ENCODE measurements at places on chromosomes 5 and 9. TPM values are rescaled to one million over a fixed set of nuclear protein-coding genes. Genes with fewer than 3 reads are reported as not detected.

- peak overlapping the region; percentile 37 for H3K27ac ChIP-seq
- peaks cover 39% of the 10 kb centered on the region for H3K4me1 ChIP-seq
- DNase-seq: peak; percentile 40
- no peaks in the 10 kb centered on the region for H3K27me3 ChIP-seq
- H3K4me3 ChIP-seq: peak overlapping the region; percentile 19
Observed at GRCh38 chr5:160450164-160450932, 28.7 kb downstream of the PTTG1 start.

Gene RORB
- total RNA-seq: 0.05 TPM

- peaks cover 69% of the 10 kb centered on the region for H3K4me1 ChIP-seq
- no peaks in the 10 kb centered on the region for H3K27me3 ChIP-seq
- DNase-seq: peak; percentile 75
Observed at GRCh38 chr5:119367502-119368237, 11.9 kb downstream of the TNFAIP8 start.

- no peak overlapping the region for H3K4me3 ChIP-seq
- H3K4me1 ChIP-seq: no peaks in the 10 kb centered on the region
- no peak for DNase-seq
- no peak overlapping the region for H3K27ac ChIP-seq
Observed at GRCh38 chr9:116809656-116810055, 122.6 kb downstream of the TRIM32 start.

GRCh38 chr5:78541086-78541654 is 107.4 kb downstream of the LHFPL2 start:
- H3K27me3 ChIP-seq: peaks cover 7% of the 10 kb centered on the region
- H3K36me3 ChIP-seq: no peaks in the 10 kb centered on the region

DNA sequence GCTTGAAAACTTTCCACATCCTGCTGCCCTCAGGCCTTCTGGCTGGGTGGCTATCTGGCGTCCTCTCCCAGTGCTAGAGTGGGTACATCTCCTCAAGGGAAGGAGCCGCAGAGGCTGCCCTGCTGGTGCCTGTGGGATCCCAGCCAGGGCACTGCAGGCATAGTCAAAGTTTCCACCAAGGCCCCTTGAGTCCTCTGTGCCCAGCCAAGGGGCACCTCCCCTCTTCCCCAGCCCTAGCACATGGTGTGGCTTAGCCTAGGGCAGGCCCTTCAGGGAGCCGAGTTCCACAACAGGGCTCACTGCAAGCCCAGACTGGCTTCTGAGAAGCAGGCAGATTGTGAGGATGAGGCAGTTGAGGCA is 103.2 kb downstream of the RGS3 start:
- peaks cover 5% of the 10 kb centered on the region for H3K36me3 ChIP-seq
- no peak for DNase-seq
- H3K27me3 ChIP-seq: no peaks in the 10 kb centered on the region
- no peak overlapping the region for H3K4me3 ChIP-seq
- H3K4me1 ChIP-seq: peaks cover 23% of the 10 kb centered on the region
- H3K27ac ChIP-seq: no peak overlapping the region

DNA sequence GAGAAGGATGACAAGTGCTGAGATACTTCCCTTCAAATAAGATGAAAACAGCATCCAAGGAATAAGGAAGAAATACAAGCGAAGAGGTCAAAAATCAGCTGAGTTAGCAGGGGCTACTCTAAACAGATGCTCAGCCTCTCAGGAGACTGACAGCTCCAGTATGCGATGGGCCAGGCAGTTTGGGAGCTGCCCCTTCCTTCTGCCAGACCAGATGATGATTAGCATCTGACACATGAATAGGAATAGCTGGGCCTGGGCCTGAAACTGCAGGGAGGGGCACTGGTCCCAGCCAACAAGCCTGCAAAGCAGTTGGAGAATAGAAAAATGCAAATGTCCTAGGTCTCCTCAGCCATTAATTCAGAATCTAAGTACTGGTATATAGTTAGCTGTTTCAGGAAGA is 13.1 kb upstream of the MAP3K1 start:
- no peak for DNase-seq
- H3K27me3 ChIP-seq: peaks cover 20% of the 10 kb centered on the region
- no peak overlapping the region for H3K4me3 ChIP-seq
- H3K27ac ChIP-seq: no peak overlapping the region
- no peaks in the 10 kb centered on the region for H3K36me3 ChIP-seq

DNA sequence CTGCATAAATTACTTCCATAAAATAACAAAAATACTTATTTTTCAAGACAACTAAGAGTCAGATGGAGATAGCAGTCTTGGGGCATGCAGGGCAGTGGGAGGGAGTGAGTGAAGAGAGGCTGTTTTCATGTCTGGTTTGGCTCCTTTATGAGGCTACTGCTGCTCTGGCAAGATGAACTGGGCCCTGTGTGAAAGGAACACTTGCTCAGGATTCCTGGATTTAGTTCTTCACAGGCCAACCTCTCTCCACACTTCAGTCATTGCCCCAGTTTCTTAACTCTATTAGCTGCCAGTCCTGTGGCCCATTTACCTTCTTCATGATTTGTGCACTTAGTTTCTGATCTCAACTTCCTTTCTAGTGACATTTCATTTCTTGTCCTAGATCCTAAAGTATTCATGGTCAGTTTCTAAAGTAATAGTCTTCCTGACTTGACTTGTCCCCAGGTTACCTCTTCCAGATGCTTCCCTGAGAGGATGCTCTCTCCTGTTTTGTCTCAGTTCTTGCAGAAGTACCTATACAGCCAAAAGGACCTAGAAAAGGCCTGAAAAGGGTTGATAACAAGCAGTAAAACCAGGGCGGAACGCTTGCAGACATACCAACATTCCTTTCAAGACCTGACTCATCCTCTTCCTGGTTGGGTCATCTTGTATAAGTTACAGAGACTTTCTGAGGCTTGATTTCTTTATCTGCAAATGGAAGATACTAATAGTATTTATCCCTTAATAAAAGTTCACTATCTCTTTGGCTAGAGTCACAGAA is 77.0 kb upstream of the ZFAND5 start:
- DNase-seq: no peak
- H3K4me1 ChIP-seq: peaks cover 31% of the 10 kb centered on the region
- no peaks in the 10 kb centered on the region for H3K36me3 ChIP-seq
- H3K27ac ChIP-seq: peak overlapping the region; percentile 0
- peaks cover 2% of the 10 kb centered on the region for H3K27me3 ChIP-seq

DNA sequence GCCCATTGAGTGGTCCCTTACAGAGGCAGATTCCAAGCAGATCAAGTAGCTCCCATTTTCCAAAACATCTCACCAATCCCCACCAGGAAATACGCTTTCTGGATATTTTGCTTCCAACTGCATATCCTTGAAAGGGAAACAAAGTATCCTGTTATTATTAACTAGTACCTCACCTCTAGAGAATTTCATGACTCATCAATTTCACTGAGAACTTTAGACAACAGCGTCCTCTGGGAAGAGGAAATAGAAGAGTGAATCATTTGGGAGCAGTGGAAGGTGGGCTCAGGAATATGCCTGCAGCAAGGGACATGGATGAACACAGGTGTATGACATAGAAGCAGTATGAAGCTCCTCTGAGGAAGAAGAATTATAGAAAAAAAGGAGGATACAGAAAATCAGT is 186.7 kb downstream of the MARCHF11 start:
- H3K4me1 ChIP-seq: no peaks in the 10 kb centered on the region
- H3K27me3 ChIP-seq: no peaks in the 10 kb centered on the region
- DNase-seq: no peak
- H3K27ac ChIP-seq: no peak overlapping the region

- no peak overlapping the region for H3K4me3 ChIP-seq
- no peaks in the 10 kb centered on the region for H3K36me3 ChIP-seq
- H3K4me1 ChIP-seq: peaks cover 14% of the 10 kb centered on the region
- DNase-seq: no peak
- H3K27me3 ChIP-seq: peaks cover 30% of the 10 kb centered on the region
Observed at GRCh38 chr9:129275626-129276247, 97.7 kb upstream of the IER5L start.

Gene GFI1B
- not detected for total RNA-seq

DNA sequence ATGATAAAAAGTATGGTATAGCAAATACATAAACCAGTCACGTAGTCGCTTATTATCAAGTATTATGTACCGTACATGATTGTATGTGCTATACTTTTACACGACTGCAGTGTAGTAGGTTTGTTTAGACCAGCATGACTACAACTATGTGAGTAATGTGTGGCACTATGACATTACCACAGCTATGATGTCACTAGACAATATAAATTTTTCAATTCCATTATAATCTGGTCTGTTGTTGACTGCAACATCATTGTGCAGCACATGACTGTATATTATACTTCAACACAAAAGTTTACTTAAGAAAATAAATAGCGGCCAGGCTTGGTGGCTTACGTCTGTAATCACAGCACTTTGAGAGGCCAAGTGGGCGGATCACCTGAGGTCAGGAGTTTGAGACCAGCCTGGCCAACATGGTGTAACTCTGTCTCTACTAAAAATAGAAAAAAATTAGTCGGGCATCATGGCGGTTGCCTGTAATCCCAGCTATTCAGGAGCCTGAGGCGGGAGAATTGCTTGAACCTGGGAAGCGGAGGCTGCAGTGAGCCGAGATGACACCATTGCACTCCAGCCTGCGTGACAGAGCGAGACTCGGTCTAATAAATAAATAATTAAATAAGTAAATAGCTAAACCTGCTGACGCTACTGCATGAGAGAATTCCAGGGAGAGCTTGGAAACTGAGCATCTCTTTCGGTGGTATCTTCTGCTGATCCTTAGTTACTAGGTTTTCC is 24.6 kb upstream of the JADE2 start:
- H3K36me3 ChIP-seq: no peaks in the 10 kb centered on the region
- H3K27ac ChIP-seq: peak overlapping the region; percentile 11
- H3K4me3 ChIP-seq: no peak overlapping the region
- H3K27me3 ChIP-seq: no peaks in the 10 kb centered on the region
- DNase-seq: no peak

- no peak overlapping the region for H3K27ac ChIP-seq
- H3K4me3 ChIP-seq: no peak overlapping the region
- H3K27me3 ChIP-seq: no peaks in the 10 kb centered on the region
- peaks cover 25% of the 10 kb centered on the region for H3K36me3 ChIP-seq
- DNase-seq: no peak
Observed at GRCh38 chr9:69066955-69067354, 31.4 kb downstream of the FXN start.

GRCh38 chr9:36867241-36867640 is 166.8 kb downstream of the PAX5 start:
- H3K36me3 ChIP-seq: no peaks in the 10 kb centered on the region
- H3K27me3 ChIP-seq: peaks cover 17% of the 10 kb centered on the region
- no peaks in the 10 kb centered on the region for H3K4me1 ChIP-seq

DNA sequence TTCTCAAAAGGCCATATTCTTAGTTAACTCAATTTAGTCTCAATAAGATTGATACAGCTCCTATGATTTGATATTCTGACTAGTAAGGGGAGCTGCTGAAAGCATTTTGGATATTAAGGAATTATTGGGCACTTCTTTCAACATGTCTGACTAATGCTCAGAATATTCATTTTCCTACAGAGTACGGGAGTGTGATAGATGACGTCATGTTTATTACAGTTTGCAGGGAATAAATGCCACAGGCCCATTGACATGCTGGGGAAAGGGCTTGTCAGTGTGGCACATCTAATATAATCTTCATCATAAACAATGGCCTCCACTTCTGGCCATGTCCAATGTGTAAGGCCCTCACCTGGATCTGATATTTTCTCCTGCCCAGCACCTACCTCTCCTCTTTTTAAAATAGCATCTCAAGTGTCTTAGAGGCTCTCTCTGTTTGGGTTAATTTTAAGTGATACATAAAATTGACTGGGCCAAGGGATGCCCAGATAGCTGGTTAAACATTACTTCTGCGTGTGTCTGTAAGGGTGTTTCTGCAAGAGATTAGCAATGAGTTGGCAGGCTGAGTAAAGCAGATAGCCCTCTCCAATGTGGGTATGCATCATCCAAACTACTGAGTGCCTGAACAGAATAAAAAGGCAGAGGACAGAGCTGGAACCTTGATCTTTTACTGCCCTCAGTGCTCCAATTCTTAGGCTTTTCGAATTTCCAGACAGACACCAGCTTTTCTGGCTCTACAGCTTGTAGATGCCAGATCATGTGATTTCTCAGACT is 99.3 kb downstream of the SLC24A2 start:
- no peak overlapping the region for H3K4me3 ChIP-seq
- no peak for DNase-seq
- peaks cover 3% of the 10 kb centered on the region for H3K27me3 ChIP-seq
- H3K36me3 ChIP-seq: no peaks in the 10 kb centered on the region
- H3K27ac ChIP-seq: no peak overlapping the region
- no peaks in the 10 kb centered on the region for H3K4me1 ChIP-seq

DNA sequence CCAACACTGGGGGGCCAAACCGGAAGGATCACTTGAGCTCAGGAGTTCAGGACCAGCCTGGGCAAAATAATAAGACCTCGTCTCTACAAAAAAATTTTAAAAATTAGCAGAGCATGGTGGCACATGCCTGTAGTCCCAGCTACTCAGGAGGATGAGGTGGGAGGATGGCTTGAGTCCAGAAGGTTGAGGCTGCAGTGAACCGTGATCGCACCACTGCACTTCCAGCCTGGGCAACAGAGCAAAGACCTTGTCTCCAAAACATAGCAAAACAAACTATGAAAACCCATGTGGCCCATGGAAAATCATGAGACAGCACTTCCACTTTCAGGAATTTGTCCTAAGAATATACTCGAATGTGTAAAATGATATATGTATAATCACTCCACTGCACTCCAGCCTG is 6.1 kb downstream of the SETX start:
- H3K4me1 ChIP-seq: peaks cover 38% of the 10 kb centered on the region
- H3K4me3 ChIP-seq: no peak overlapping the region
- H3K27ac ChIP-seq: peak overlapping the region; percentile 85
- H3K36me3 ChIP-seq: peaks cover 67% of the 10 kb centered on the region

DNA sequence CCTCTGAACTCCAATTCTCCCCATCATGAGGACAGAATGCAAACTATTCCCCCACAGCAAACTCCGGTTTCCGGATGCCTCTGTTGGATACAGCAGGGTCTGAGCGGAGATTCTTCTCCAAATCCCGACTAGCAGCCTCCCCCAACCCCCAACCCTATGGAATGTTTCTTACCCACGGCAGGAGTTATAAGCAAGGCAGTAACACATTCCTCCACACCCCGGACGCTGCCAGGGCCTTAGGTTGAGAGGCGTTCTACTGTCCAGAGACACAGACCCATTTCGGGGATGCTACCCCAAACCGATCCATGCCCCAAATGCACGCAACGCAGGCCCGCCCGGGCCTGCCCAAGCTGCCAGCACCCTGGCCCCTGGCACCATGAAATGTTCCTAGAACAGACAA is 85.6 kb upstream of the LMX1B start:
- H3K4me1 ChIP-seq: peaks cover 10% of the 10 kb centered on the region
- no peak for DNase-seq
- no peak overlapping the region for H3K27ac ChIP-seq
- peaks cover 46% of the 10 kb centered on the region for H3K27me3 ChIP-seq
- no peaks in the 10 kb centered on the region for H3K36me3 ChIP-seq
- no peak overlapping the region for H3K4me3 ChIP-seq

Gene OR1J2
- total RNA-seq: not detected

Gene PCDHB8
- not detected for total RNA-seq

- H3K4me3 ChIP-seq: no peak overlapping the region
- H3K27ac ChIP-seq: no peak overlapping the region
- no peaks in the 10 kb centered on the region for H3K27me3 ChIP-seq
- no peaks in the 10 kb centered on the region for H3K4me1 ChIP-seq
- no peaks in the 10 kb centered on the region for H3K36me3 ChIP-seq
Observed at GRCh38 chr9:82991671-82992070, 71.3 kb downstream of the RASEF start.
